ENCODE measurements at places on chromosomes 5 and 9.

GRCh38 chr5:115461093-115461492, 83.5 kb downstream of the FEM1C start:
- no peak for DNase-seq

DNA sequence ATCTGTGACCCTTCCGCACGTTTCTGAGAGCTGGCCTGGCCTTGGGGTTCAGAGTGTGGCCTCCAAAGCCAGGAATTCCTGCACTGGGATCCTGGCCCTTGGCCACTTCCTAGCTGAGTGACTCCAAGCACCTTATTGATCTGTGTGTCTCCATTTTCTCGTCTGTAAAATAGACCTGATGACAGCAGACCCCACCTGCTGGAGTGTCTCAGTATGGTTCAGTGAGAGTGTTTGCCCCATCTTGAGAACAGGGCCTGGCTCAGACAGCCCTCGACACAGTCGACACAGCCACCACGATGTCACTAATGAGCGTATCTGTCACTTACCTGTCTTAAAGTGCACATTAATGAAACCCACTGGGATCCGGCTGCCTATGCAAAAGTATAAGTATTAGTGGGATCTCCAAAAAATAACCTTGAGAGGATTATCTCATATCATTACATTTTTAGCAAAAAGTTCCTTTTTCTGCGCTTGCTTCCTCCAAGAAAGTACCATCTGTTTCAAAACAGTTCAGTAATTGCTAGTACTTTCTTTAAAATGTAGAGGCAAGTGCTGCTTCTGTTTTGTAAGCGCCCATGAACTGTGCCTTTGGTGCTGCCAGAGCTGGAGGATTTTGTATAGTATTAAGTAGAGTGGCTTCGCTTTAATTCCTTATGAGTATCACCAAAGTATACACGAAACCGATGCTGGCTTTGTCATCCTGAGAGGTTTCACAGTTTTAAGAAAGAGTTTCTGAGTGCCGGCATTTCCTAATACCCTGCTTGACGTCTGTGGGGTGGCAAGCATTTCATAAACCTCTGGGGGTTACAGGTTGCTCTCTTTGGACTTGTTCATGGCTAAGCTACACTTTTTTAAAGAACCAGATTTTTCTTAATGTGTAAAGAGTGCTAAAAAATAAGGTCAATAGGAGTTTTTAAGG, 31.7 kb downstream of the UBE2QL1 start:
- no peak for DNase-seq

DNA sequence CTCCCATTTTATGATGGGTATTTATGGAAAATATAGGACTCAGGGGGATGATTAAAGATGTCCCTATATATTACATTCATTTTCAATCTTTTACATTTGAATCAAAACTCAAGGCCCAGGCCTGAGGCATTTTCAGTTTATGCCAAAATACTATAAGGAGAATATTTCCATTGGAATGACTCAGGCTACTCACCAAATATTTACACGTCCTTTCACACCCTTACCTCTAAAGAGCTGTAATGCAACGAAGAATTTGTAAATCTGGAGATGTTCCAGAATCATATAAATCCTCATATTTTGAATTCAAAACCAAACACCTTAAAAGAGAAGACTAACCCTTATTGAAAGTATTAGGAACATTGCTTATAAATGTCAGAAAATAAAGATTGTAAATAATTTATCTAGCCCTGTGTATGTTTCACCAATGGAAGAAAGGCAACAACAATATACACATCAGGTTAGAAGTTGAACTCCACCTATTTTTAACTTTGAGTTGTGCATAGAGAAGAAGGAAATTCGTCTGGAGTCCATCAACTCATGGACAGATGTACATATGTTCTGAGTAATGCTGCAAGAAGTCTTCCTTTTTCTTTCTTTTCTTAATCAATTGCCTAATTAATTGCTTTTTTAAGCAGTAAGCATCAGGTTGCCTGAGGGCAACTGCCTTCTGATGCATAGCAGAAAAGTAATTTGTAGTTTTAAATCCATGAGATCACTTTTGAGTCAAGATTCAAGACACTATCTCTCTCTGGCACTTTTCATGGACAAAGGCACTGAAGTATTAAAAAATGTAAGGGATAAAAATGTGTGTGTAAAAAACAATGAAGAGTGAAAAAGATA, 579.3 kb upstream of the RGMB start:
- no peak for DNase-seq

GRCh38 chr5:159341906-159342310, 11.6 kb upstream of the IL12B start:
- DNase-seq, result no peak

- no peak for DNase-seq
These were observed 17.7 kb downstream of the GNAQ start for GRCh38 chr9:78013934-78014333.

- DNase-seq, result no peak
These were observed 391.2 kb downstream of the PRELID2 start for GRCh38 chr5:145443964-145444363.

DNA sequence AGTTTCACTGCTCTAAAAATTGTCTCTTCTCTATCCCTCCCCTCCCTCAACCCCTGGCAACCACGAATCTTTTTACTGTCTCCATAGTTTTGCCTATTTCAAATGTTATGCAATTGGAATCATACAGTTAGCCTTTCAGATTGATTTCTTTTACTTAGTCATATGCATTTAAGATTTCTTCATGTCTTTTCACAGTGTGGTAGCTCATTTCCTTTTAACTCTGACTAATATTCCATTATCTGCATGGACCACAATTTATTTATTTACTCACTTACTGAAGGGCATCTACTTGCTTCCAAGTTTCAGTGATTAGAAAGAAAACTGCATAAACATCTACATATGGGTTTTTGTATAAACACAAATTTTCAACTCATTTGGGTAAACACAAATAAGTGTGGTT, 372.3 kb downstream of the CDH18 start:
- DNase-seq, result no peak

GRCh38 chr5:176458904-176459561, 10.8 kb downstream of the FAF2 start:
- DNase-seq, result no peak

- no peak for DNase-seq
These were observed 440.5 kb upstream of the WWC1 start for GRCh38 chr5:167850911-167851310.

- DNase-seq, result no peak
These were observed 665.7 kb downstream of the DNAH5 start for GRCh38 chr5:13278811-13279210.

DNA sequence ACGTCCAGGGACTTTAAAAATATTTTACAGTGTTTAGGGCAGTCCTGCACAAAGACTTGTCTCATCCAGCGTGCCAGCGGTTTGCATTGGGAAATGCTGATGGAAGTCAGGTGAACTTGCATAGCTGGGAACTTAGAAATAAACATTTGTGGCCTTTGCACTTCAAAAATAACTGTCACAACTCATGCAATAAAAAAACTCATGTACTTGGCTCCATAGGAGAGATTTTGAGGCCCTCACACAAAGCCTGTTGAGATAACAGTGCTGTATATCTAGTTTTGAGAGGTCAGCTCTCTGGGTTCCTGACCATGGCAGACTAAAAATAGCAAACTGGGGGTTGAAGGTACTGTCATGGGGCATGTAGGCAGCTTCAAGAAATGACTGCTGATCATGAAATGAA, 5.5 kb downstream of the COMMD10 start:
- no peak for DNase-seq

DNA sequence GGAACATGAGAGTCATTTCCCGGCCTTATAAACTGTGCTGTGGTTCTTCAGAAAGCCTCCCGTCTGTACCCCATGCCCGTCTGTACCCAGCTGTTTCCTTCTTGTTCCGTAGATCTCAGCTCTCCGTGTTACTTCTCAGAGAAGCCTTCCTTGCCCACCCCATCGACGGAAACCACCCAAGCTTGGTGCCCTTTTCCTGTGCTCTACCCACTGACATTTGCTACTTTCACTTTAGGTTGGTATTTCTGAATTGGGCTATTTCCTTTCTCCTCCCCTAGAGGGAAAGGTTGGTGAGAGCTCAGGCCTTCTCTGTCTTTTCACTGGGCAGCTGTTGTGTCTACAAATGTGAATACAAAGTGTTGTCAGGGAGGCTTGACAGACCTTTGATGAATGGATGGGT, 764.5 kb upstream of the ADAMTS16 start:
- no peak for DNase-seq

DNA sequence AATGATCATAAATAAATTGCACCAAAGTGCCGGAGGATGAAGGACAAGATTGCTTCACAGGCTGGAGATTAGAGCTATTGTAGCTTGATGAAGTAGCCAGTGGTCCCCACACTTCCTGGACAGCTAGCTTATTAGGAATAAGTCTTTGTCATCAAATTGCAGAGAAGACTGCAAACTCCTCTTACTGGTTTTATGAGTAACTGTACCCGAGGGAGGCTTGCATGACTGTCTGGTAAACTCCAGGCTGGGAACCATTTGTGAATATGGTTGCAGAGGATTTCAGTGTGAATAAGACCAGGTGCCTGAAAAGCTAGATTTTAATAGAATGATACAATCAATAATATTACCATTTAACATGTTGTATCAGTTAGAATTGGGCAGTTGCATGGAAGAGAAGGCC, 36.5 kb upstream of the SEMA5A start:
- DNase-seq, result no peak

DNA sequence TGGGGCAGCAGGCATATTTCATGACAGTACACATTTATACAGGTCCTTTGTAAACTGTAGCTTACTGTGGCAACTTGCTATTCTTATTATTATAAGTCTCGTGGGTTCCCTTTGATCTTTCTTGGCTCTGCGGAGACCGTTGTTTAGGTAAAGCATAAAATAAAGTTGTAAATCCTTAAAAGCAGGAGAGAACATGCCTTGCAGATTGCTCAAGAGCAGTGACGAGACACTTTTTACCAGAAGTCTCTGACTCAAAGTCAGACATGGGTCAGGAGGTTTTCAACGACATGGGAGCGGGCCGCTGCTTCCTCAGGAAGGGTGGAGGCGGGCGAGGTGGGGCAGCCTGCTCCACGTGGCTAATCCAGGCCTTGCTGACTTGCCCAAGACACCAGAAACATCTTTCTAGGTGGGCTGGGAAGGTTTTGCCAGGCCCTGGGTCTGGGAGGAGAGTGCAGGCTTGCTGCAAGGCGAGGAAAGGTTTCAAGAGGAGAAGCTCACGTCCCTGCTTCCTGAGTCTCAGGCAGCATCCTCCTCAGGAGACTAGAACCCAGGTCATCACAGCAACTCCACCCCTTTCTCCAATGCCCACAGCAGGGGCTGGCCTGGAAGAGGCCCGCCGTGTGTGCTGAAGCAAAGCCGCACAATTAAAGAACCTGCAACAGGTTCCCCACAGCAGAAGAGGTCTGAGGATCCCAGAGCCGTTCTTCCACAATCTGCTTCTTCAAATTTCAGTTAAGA, 6.5 kb downstream of the TBC1D2 start:
- DNase-seq, result no peak

- no peak for DNase-seq
These were observed 226.3 kb downstream of the AOPEP start for GRCh38 chr9:94952565-94953373.

DNA sequence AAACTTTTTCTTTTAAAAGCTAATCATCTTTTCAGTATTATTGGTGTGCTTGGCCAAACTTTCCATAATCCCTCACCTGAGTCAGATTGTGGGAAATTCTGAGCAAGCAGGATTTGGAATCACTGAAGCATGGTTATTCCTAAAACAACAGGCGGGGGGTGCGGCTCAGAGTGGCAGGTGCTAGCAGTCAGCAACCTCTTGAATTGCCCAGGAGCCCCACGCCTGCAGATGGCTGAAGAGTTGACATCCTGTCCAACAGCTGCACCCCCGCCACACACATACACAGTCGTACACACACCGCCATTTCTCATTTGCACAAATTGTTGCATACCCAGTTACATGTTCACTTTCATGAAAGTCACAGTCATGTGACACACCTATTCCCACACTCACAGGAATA, 96.6 kb downstream of the LHX2 start:
- no peak for DNase-seq

Measured in cerebellar cortex (tissue), 1 donor.